ENCODE measurements at places on chromosomes 5 and 9.

DNA sequence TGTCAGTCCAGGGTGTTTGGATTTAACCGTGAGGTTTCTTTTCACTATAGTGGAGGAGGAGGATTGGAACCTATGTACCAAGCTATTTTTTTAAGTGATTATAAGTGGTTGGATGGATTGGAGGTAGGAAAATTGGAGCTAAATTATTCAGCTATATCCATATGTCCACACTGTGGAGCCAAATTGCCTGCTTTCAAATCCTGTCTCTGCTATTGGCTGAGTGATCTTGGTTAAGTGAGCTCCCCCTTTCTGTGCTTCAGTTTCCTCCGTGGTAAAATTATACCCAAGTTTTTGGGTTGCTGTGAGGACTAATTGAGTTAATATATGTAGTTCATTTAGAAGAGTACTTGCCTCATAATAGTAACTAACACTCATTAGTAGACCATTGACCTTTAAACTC is 2.5 kb downstream of the CENPP start:
- DNase-seq: peak; percentile 32

GRCh38 chr5:151595411-151595826 is 4.3 kb upstream of the FAT2 start:
- DNase-seq: no peak

DNA sequence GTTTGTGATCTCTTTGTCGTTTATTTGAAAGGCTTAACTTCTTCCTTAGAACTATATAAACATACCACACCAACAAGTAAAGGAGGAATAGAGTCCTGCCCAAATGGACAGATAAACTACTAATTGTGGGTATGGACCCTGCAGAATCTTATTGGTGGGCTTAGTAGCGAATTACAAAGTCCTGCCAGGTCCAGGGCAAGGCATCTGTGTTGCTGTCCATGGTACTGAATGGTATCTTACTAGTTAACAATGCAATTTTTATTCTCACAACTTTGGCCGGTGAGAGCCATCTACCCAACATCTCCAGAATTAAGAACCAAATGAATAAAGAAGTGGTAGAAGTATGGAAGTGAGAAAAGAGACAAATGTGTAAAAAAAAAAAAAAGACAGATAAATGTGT is 1782.4 kb upstream of the WWC1 start:
- no peak for DNase-seq

GRCh38 chr5:4156153-4156552 is 560.5 kb downstream of the IRX1 start:
- DNase-seq: no peak

- no peak for DNase-seq
These were observed 8.2 kb downstream of the LIFR start for GRCh38 chr5:38548064-38548759.

DNA sequence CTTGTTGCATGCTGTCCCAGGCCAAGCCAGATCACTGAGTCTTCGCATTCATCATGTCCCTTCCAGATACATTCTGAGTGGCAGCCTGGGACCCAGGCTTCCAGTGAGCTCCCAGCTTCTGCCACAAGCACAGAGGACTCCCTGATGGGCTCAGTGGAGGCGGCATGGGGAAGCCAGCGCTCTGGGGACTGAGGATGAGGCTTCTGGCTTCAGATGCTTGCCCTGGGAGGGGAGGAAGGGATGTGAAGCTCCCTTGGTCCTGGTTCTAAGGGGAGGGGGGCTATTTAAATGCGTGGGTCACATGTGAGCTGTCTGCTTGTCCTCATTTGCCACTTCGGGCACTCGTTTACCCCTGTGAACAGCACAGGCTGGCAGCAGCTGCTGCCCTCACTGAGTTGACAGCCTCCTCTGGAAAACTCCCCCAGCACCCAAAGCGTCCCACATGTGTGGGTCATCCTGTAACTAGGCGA is 174.0 kb downstream of the NR3C1 start:
- DNase-seq: no peak

Measured in BE2C (cell line).